ENCODE measurements at places on chromosomes 7 and 10.

DNA sequence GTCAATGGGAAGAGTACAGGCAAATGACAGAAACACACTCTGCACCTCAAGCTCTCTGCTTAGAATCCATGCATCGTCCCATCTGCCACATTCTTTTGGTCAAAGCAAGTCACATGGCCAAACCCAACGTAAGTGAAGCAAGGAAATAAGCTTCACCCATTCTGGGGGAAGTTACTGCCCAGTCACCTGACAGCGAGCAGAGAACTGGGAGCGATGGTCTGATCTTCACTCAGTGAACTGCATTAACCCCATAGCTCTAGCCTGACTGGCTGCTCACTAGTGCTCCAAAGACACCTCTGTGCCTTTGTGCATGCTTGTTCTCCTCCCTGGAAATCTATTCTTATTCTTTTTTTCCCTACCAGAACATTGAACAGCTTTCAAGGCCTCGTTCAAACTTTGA, 89.9 kb downstream of the APBB1IP start:
- DNase-seq = no peak

DNA sequence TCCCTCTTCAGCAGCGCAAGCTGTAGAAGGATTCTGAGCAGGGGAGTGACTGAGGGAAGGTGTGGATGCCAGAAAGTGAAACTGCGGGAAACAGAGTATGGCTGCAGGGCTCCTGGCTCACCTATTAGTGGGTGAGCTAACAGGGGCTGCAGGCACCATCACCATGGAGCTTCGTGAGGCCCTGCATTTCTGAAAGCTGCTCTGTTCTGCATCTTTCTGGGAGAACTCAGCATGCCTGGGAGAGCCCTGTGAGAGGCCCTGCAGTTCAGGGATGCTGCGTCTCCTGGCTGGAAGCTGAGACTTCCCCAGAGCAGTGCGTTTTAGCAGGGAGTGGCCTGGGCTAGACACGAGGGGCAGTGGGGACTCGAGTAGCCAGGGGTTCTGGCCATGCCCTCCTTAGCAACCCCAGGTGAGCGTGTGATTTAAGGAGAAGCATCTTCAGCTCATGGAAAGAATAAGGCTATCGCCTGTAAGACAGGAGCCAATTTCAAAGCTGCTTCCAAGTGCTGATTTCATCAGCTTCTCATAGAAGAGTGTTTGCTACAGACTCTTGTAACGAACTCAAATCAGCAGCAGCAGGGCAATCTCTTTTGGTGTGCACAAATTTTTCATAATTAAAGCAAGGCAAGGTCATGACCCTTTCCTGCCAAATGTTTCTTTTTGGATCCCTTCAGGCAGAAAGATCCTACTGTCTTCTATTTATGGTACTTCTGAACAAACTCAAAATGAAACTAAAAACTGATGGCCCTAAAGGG, 293.6 kb upstream of the ZNF32 start:
- DNase-seq = no peak

GRCh38 chr10:125797994-125798662, 22.5 kb upstream of the MMP21 start:
- no peak for DNase-seq

GRCh38 chr10:26407406-26407969, 30.7 kb upstream of the APBB1IP start:
- DNase-seq = no peak

DNA sequence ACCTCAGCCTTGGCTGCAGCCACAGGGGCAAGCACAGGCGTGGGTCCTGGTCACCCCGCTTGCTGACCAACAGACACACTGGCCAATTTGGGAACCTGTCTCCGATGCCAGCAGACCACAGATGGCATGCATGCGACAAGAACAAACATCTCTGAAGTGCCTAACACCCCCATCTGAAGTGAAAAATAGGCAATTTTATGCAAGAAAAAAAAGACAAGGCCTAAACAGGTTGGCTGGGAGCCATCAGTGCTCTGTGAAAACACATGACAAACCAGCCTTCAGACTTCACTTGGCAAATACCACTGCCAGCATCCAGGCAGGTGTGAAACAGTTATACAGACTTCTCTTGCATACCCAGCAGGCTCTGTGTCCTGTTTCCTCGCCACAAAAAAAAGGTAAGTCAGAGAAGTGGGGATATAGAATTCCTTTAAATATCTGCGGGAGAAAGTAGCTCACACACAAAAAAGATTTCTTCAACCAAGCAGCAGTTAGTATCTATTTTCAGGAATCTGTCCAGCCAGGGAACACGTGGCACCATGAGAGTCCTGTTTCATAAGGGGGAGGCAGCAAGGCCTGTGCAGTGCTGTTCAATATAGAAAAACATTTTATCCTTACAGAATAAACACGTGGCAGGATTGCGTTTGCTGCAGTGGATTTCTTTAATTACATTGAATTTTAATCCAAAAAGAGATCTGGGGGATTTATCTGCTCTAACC, 293.4 kb upstream of the MKLN1 start:
- no peak for DNase-seq

DNA sequence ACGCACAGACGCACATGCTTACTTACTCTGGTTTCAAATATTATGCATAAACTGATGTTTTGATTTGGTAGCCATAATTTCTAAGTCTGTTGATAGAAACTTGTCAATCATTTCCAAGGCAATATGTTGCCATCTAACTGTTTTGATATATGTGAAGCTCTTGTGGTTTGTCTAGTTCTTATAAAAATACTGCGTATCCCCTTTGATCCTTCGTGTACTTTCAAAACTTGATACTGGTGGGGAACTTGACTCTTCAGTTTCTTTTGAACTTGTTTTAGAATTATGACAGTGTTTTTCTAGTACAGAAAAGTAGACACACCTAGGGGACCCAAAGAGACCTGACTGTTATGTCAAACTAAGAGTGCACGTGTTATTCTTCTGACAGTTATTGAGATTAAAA, 708.0 kb downstream of the LRMDA start:
- no peak for DNase-seq

DNA sequence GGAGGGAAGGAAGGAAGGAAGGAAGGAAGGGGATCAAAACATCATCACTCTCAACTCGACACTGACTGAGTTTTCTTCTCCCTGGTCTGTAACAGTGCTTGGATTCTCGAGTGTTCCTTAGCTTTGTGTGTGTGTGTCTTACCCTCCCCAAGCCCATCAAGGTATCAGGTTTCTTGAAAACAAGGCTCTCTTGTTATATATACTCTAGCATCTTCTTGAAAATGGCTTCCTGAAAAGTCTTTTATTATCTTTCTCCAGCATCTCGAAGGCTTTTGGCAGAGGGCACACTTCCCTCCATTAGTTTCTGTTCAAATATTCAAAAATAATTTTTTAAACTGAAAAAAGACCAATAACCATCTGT, 13.4 kb downstream of the SERPINE1 start:
- no peak for DNase-seq

GRCh38 chr10:11906714-11907113, 83.6 kb downstream of the PROSER2 start:
- no peak for DNase-seq

GRCh38 chr10:91610919-91611318, 22.0 kb downstream of the PPP1R3C start:
- DNase-seq = no peak

GRCh38 chr10:5951167-5951711, 26.1 kb downstream of the IL15RA start:
- DNase-seq = peak; percentile 35

- no peak for DNase-seq
Observed at GRCh38 chr10:35908451-35908850, 266.4 kb upstream of the FZD8 start.

GRCh38 chr10:13945390-13946208, 358.8 kb downstream of the PRPF18 start:
- DNase-seq = no peak

GRCh38 chr10:24150853-24151252, 58.1 kb upstream of the KIAA1217 start:
- DNase-seq = no peak

DNA sequence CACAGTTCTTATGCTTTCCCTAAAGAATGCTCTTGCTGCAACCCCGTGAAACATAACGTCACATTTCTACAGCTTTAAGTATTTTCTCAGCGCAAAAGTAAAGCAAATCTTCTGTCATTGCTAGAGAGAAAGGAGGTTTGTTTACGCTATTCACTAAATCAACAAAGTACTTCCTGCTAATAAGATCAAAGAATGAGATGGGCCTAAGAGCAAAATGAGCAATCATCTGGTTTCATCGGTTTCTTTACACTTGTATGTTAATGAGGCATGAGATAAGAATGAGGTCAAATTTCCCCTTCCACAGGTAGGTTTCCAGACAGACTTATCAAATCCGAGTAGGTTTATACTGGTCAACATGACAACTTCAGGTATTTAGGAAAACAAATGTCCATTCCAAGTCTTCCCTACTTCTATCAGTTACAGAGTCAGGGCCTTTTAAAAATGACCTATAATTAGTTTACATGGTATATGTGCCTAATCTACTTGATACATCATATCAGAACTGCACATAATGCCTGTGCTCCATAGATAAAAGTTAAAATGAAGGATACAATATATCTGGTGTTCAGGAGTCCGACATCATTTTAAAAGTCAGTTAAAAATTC, 8.4 kb downstream of the USP6NL start:
- no peak for DNase-seq

DNA sequence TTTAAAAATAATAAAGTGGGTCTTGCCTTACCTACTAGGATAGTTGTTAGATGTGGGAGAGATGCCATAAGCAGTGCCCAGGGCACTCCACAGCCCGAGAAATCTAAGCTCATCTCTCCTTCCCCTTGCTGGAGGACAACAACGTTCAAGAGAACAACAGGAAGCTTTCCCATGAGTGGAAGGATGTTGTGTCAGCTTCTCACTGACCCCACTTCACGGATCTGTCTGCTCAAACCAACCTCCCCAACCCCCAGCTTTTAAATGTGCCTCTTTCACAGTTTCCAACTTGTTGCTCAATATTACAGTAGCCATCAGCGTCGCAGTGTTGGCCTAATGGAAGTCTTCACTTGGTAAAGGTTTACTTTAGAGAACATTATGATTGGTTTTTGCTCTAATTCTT, 72.1 kb downstream of the PTPRE start:
- DNase-seq = no peak

GRCh38 chr7:2921653-2922347, 77.7 kb upstream of the GNA12 start:
- DNase-seq = no peak

DNA sequence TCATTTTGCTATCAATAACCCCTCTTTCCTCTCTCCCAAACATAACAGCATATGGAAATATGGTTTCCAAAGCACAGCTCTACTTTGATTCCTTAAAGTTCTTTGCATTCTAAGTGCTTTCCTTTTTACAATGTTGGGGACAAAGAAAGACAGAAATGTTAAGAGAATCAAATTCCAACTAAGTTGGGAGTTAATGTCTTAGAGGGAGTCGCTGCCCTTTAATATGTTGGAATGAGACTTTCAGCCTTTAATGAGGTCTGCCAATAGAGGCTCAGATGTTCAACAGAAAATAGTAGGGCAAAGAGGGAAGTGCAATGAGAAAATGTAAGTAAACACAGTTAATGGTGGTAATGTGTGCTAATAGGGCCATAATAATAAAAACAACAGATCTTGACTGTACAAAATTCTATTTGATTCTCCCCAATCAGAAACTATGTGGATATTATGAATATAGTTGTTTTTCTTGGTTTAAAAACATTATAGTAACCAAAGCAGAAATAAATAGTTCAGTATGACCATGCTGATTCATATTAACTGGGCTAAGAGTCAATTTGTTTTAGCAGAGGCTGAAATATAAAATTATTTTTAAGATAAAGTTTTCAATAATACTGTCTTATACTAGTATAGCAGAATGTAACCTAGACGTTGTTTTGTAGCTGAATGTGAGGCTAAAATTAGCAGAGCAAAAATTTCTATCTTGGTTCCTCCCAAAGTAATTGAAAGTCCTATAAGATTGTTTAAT, 10.3 kb downstream of the HYCC1 start:
- DNase-seq = no peak

DNA sequence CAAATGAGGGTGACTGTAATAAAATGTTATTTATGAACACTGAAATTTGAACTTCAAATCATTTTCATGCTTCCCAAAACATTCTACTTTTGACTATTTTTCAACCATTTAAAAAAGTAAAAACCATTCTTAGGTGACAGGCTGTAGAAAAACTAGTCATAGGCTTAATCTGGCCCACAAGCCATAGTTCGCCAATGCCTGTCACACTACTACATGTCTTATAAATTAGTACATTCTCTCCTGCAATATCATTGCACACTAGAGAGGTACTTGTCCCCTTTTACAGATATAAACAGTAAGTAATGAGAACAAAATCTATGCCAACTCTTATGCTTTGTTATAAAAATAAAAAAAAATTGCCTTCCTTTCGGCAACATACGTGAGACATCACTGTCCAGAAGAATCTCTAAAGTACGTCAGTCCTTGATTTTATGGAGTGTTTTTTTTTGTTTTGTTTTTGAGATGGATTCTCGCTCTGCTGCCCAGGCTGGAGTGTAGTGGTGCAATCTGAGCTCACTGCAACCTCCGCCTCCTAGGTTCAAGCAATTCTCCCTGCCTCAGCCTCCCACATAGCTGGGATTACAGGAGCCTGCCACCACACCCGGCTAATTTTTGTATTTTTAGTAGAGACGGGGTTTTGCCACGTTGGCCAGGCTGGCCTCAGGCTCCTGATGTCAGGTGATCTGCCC, 23.2 kb downstream of the UPF2 start:
- DNase-seq = no peak

Measured in HS-27A (cell line).